ENCODE measurements at places on chromosomes 4 and X.

DNA sequence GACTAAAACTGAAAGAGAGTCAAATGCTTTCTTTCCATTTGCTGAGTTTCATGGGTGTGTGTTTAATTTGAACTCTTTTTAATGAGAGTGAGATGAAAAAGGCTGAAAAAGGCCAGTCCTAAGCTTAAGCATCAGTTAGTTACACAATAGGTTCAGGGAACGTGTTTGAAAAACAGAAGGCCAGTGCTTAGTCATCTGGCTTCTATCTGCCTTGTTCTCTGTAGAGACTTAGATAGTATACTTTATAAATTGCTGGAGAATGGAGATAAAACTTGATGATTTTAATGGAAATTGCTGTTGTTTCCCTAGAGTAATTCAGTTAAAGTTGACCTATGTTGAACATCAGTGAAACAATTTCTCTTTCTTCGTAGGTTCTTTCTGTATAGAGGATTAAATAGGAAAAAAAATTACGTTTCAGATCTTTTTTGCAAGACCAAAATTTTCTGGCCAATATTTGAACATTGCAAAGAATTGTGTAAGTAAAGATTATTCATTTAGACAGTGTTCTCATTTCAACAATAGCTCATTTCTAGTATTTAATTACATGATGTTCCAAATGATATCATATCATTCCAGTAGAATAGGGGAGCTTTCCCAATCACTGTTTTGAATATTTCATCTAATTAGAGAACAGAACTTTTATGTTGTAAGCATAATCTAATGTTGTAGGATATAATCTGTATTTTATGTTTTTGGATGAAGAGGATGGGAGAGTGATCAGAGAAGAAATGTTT is 1088.8 kb downstream of the ADGRL3 start:
- DNase-seq: no peak

GRCh38 chr4:153115322-153116290 is 88.6 kb upstream of the TRIM2 start:
- DNase-seq: peak; percentile 93

DNA sequence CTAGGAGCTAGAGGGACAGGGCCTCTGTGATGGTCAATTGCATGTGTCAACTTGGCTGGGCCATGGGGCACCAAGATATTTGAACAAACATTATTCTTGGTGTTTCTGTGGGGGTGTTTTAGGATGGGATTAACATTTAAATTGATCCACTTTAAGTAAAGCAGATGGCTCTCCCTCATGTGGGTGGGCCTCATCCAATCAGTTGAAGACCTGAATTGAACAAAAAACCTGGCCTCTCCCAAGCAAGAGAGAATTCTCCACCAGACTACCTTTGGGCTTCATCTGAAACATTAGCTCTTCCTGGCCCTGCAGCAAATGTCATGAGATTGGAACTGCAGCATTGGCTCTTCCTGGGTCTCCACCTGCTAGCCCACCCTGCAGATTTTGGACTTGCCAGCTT is 207.1 kb upstream of the ATP6AP2 start:
- no peak for DNase-seq

GRCh38 chrX:50814701-50815100 is 707 bp upstream of the SHROOM4 start:
- DNase-seq: no peak

- DNase-seq: no peak
These were observed 646 bp upstream of the FAM3A start for GRCh38 chrX:154516656-154517100.

DNA sequence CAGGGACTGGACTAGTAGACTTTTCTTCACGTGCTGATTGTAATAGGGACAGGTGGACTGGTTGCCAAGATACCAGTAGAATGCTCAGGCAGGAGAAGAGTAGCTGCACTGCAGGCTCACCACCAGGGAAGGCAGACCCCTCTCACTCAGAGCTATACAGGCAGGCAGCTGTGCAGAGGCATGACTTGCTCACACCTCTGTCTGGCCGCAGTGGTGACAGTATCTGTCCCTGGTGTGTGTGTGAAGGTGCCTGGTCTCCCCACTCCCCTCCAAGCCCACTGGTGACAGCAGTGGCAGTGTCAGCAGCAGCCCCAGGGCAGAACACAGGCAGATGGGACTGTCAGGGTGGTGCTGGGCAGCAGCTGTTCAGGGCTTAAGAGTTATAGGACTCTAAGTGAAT is 140.7 kb downstream of the RPS6KA6 start:
- no peak for DNase-seq
